ENCODE measurements at places on chromosomes 2 and 18.

- DNase-seq: no peak
These were observed 240.4 kb downstream of the PLCL1 start for GRCh38 chr2:198044777-198045176.

GRCh38 chr2:175030380-175031271 lies 25.4 kb upstream of the CHN1 start:
- DNase-seq: peak; percentile 26

GRCh38 chr2:171325886-171326585 lies 107.8 kb downstream of the METTL8 start:
- DNase-seq: no peak

GRCh38 chr2:105919826-105920225 lies 175.1 kb downstream of the NCK2 start:
- no peak for DNase-seq

Data from H54 (cell line).